ENCODE measurements at places on chromosomes 2 and 18.

DNA sequence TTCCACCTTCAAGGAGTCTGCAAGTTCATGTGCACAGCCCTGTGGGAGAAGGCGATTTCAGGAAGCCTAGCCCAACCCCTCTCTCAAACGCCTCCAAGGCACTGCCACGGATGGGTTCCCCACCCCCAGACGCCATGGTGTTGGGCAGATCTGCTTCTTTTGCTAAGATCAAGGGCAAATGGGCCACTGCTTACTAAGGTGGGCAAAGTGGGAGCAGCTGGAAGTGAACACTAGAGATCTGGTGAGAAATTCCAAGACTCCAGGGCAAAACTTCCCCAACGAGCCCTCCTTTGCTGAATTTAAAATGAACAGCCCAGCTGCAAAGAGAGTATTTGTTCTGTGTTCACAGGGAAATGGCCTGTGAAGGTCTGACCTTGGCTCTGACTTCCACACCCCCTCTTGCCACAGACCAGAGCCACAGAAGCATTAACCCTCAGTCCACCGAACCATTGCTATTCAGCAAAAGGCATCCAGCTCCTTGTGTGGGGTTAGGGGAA is 45.1 kb upstream of the ZBTB7C start:
- DNase-seq, result no peak

DNA sequence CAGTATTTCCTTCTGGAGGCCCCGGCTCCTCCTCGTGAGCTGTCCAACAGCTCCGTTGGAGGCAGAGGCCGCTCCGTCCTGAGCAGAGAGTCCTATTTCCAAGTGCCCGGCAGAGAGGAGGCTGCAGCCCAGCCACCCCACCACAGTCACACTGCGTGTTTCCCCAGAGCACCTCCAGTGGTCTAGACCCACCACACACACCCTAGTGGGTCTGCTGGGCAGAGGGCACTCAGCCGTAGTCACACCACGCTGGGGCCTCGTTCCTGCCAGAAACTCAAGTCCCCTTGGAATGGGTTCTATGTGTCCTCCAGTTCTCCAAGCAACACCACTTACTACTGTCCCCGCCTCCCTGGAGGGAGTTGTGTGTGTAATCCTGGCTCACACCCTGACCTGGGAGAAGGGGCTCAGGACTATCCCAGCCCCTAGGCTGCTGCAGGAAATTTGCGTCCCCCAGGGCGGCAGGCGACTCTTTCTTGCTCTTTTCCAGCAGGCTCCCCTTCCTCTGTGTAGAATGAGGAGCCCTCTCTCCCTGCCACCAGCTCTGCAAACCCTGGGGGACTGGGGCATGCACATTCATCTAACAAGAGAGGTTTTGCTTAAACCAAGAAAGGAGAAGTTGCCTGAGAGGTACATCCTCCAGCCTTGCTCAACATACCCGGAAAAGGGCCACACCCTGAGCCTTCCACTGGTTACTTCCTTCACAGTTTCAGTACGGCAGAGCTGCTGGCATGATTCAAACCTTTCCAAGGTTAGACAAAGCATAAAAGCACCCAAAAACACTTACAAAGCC is 114.1 kb downstream of the NDUFA10 start:
- no peak for DNase-seq

- DNase-seq, result no peak
Measured at GRCh38 chr2:55876429-55877086, 47.0 kb downstream of the EFEMP1 start.

DNA sequence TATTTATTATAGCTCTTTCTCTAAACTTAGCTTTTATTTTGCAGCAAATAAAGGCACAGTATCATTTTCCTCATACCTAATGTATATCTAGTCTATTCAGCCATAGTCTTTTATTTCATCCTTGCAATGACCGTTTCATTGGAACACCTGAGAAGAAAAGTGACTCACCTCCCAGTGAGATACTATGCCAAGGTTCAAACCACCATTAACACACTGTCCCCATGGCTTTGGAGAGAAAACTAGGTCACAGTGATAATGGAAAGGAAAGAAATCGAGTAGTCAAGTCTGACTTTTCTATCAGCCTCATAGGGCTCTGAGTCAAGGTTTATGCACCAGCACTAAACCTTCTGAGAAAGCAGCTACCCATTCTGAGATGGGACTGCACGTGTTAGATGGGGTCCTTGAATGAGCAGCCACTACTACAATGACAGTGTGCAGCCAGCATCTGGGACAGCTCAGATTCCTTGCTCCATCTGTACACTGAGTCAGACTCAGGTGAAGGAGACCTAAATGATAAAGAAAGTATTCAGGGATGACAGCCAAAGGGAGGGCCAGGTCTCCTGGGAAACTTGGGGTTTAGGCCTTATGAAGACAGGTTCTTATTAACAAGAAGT is 971.1 kb upstream of the ACVR2A start:
- no peak for DNase-seq

DNA sequence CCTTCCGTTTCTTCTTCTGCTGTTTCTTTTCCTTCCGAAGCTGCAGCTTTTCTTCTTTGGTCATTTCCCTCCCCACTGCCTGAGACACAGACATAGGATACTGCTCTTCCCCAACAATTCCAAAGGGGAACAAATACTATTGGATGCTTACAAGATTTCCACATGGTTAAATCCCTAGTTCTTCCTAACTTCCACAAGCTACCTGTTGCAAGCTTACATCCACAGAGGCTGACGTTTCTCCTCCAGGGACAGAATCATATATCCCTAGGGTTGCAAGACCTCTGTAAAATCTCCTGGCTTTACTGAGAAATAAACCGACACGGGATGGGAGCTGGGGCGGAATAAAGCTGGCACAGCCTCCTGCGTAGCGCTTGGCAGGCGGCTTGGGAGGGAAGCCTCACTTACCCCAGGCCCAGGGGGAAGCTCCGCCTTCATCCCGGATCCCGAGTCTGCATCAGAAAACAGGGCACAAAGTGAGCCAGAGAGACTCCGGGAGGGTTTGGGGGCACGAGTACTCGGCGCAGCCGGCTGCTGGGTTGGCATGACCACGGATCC is 590 bp downstream of the EIF2B4 start:
- no peak for DNase-seq

DNA sequence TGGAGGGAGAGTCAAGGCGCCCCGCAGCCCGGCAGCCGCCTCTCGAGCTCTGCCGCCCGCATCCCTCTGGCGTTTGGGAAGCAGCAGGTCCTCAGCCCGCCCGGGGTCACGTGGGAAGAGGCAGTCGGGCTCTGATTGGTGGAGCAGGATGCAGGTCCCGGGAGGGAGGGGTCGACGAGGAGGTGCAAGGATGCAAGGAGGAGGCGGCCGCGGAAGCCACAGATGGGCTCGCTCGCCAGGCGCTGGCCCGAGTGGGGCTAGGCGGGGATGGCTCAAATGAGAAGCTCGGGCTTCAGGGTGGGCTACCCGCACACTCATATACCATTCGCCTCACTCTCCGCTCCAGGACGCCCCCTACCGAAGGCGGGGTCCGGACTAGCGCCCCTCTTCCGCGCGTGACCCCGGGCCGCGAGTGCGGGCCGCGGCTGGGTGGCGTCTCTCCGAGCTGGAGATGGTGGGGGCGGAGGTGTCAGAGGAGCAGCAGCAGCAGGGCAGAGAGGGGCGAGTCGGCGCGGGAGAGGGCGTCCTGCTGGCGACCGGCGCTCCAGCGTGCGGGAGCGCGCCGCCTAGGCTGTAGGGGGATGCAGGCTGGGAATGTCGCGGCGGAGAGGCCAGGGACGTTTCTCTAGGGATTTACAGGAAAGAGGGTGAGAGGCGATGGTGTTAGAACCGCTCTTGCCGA is at the start of gene TMEFF2:
TMEFF2 (minus strand) TSS at position 68 of the 682 bp plus-strand sequence. CDS start 409 bp downstream, outside the sequence.
- DNase-seq, result peak; percentile 99

DNA sequence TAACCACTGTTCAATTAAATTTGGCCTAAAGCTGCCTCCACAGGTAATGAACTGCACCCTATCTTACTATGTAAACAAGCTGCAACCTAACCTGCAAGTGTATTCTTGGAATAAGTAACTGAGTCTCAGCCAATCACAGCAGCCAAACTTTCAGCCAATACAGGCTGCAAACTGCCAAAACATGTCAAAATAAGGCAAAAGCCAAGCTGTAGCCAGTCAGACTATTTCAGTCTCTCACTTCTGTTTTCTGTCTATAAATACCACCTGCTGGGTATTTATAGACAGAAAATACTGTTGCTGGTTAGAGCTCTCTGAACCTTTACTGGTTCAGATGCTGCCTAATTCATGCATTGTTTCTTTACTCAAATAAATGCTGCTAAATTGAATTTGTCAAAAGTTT is 14.3 kb downstream of the C2orf76 start:
- no peak for DNase-seq

- no peak for DNase-seq
Measured at GRCh38 chr2:37809525-37809924, 115.6 kb upstream of the RMDN2 start.

GRCh38 chr18:63162271-63163014 is 157.1 kb downstream of the BCL2 start:
- DNase-seq, result no peak

DNA sequence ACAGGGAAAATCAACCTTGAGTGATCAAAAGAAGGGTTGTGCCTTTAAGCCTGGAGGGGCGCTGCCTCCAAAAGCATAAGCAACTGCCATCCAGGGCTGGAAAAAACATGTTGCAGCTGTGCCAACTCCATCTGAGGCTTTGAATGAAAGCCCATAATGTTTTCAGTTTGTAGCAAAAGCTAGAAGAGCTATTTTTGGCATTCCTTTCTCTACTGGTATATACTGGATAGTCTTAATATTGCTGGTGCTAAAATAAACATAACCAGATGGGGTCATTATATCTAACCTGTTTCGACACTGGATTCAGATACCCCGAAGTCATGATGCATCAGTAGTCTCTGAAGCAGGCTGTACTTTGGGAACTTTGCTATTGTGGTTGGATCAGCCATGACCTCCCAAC is 25.1 kb downstream of the ANXA4 start:
- no peak for DNase-seq

DNA sequence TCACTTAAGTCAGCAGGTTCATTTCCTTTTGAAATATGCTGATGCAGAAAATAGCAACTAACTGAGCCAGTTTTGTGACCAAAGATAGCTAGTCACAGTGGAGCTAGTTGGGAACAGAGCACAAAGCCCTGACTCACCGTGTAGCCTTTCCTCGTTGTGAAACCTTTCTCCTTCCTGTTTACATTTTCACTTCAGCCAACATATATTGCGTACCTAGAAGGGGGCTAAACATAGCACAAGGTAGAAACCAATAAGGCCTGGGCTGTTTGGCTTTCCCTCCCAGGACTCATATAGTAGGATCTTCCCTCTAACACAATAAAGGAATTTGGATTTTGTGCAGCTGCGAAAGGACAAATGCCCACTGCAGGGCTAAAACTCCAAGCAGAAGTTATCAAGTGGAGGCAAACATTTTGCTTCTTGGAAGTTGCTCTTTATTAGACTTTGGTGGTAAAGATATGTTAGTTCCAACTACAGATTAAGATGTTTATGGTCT is 24.5 kb upstream of the LPIN2 start:
- DNase-seq, result no peak

DNA sequence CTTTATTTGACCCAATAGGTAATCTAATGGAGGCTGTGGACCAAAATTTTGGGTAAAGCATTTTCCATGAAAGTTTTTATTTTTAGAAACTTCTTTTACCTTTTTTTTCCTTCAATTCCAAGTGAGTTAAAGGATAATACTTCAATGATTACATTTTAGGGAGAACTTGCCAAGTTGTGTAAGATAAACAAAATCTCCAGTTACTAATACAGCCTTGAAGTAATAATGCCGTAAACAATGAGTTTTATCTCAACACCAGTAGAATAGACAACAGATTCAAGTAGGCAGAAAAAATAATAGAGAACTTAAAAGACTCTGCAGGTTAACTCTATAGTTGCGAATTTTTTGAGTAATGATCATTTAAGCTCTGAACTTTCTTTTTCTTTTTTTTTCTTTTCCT is 807.4 kb downstream of the CNTNAP5 start:
- DNase-seq, result no peak

GRCh38 chr2:154707994-154708575 is 9.6 kb downstream of the KCNJ3 start:
- no peak for DNase-seq

- no peak for DNase-seq
Measured at GRCh38 chr18:10771053-10771709, 245.4 kb downstream of the NAPG start.

Measured in glutamatergic neuron (in vitro differentiated cells).